ENCODE measurements at places on chromosomes 2 and 18.

DNA sequence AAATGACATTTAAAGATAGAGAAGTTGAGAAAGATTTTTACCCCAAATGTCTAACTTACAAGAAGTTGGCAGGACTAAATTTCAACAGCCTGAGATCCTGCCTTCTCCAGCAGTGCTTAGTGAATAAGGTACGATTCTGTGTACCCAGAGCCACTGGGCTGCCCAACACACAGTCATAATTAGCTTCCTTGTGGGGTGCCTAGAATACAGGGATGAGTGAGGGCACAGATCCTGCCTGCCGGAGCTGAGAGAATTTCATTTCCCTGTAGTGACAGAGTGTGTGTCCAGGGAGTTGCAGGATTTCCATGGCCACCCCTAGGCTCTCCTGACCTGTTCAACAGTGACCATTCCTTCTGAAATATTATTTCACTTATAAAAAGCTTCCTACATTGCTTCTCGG lies 27.0 kb downstream of the GREB1 start:
- no peak for DNase-seq

- no peak for DNase-seq
These were observed 52.2 kb upstream of the ACKR3 start for GRCh38 chr2:236517251-236518031.

GRCh38 chr18:36334798-36335197 lies 37.3 kb downstream of the FHOD3 start:
- no peak for DNase-seq

- DNase-seq: peak; percentile 30
These were observed 23.6 kb downstream of the SLC66A2 start for GRCh38 chr18:79927607-79928562.

GRCh38 chr2:239369631-239370161 lies 31.1 kb downstream of the HDAC4 start:
- DNase-seq: peak; percentile 44

GRCh38 chr2:61196671-61197070 lies 34.7 kb downstream of the C2orf74 start:
- no peak for DNase-seq

GRCh38 chr2:101197814-101198213 lies 46.6 kb upstream of the TBC1D8 start:
- no peak for DNase-seq

GRCh38 chr18:22048932-22049615 lies 120.3 kb upstream of the GATA6 start:
- no peak for DNase-seq

DNA sequence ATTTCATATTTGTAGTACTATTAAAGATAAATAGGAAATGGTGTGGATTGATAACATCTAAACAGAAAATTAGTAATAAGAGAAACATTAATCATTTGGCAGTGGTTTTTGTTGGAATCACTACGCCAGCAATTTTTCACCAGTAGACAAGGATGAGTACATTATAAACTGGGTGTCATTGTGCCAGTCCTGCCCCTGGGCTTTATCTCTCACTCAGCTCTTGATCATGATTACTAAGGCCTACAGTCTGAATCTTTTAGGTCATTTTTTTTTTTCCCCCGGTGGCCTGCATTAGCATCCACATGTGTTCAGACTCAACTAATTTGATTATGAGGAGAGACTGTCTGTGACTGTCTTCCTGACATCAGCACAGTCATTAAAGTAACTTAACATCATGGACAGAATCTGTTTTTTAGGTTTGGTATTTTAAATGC lies 16.2 kb downstream of the GULP1 start:
- DNase-seq: no peak

GRCh38 chr2:10940596-10940995 lies 28.9 kb downstream of the KCNF1 start:
- no peak for DNase-seq

DNA sequence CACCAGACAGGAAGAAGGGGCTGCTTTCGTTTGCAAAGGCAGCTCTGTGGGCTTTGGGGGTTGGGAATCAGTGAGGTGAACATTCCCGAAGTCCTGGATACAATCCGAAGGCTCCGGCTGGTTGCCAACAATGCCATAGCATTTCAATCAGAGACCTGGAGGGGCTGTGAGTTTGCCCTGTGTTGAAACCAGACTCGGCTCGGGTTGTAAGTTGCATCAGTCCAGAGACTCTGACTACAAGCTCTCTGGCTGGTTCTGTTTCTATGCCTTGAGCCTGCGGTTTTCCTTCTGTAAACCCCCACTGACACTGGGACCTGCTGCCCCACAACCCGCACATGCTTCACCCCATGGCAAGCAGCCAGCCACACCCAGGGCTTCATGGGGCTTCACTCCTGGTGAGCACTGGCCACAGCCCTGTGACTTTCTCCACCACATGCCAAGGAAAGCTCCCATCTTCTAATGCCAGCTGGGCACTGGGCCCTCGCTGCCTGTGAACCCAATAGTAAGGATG lies 85.7 kb upstream of the ODC1 start:
- no peak for DNase-seq

- peak; percentile 37 for DNase-seq
These were observed 84.2 kb downstream of the ANTXR1 start for GRCh38 chr2:69097148-69097610.

DNA sequence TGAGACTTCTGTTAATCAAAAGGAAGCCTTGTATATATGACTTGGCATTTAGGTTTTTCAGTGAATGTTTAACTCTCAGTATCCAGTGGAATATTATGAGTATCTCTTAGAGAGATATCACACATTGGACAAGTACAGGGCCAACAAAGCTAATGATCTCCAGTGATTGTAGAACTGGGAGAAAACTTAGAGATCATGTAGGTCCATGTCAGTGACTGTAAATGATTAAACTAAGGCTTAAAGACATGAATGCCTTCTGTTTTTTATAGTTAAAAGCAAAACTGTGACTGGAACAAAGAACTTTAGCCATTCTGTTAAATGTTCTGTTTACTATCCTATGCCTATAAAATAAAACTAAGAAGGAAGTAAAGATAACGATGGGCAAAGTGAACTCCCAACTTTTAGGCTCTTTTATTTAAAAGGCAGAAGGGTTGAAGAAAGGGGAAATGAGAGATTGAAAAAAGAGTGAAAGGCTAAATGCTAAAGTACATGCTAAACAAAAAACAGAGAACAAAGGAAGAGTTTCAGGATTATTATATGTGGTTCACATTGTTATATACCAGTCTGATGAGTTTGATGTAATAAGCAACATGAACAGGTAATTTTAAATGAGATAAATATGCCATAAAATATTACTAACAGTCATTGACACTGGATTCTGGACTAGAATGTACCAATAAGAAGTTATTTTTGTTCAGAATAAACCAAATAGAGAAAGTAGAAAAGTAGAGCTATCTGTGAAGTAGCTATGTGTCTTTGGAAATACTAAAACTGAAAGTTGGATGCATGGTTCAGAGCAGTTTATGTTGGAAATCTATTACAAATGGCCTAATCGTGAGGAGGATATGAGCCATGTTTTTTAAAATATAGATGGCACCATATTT lies 37.1 kb upstream of the TNFRSF11A start:
- no peak for DNase-seq

DNA sequence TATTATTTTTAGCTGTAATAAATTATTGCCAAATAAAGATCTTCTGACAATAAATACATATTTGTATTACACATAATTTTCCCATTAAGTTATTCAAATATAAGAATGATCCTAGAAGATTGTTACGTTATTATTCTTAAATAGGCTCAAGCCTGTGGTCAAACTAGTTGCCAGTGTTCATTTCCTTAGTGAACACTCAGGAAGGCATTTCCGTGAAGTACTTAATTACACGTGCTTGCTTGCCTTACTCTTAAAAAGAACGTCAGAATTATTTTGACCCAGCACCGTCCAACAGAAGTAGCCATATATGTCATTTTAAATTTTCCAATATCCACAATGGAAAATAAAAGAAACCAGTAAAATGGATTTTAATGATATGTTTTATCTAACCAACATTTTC lies 249.8 kb downstream of the TXNL1 start:
- no peak for DNase-seq

- no peak for DNase-seq
These were observed 60.1 kb upstream of the RBBP8 start for GRCh38 chr18:22872900-22873537.

- no peak for DNase-seq
These were observed 206.2 kb downstream of the VAPA start for GRCh38 chr18:10119991-10120390.

DNA sequence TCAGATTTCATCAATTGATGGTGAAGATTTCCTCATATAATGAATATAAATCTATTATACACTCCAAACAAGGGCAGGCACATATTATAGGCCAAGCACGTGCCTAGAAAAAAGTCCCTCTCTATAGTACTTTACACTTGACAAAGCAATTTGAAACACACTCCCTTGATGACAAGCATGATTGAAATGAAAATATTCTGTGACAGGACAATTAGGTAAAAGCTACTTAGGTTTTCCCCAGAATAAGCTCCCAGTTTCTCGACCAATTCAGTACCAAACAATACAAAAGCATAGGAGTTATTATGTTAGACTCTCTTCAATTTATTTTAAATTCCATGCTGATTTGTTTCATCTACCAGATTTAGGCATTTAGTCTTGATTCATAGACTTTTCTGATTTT lies 47.7 kb downstream of the CCDC68 start:
- no peak for DNase-seq

DNA sequence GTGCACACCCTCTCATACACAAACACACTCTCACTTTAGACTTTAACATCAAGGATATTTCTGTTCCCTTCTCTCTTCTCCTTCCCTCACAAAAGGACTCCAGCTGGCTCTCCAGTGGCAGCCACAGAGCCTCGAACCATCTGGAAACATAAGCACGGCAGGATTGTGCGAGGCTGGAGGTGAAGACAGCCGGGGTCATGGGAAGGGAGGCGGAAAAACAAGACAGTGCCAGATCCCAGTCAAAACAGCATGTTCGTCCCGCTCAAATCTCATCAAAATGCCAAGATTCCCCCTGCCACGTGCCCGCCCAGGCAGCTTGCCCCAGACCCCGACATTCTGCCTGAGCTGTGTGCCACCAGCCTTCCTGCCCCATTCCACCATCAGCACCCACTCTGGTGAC lies 180.3 kb downstream of the ZBTB7C start:
- no peak for DNase-seq

DNA sequence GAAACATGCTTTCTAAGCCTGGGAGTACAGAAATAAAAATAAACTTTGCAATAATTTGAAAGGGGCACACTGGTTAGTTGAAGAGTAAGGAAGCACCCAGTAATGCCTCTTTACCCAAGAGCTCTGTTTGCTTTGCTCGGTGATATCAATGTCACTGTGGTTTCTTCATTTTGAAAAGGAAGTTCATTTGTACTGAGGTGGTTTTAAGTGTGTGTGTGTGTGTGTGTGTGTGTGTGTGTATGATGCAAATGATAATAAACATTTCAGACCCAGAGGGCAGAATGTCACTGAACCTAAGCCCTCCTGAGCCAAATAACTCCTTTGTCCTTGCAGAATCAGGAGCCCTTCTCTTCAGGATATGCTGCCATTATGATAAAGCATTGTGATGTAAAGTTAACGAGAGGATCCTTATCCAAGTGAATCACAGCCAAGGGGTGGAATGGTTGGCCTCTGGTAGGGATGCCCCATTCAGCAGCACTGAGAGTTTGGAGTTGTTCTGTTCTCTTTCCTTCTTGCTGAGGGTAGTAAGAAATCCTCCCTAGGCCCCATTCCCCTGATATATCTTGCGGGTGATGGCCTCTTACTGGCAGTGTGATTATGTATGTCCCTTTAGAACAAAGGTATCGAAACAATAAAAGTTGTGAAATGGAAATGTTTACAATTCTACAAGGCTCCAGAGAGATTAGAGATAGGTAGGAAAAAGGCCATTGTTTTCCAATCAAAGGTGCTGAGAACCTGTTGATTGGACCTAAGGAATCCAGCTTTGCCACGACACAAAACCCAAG lies 7.6 kb downstream of the ITGA6 start:
- no peak for DNase-seq

DNA sequence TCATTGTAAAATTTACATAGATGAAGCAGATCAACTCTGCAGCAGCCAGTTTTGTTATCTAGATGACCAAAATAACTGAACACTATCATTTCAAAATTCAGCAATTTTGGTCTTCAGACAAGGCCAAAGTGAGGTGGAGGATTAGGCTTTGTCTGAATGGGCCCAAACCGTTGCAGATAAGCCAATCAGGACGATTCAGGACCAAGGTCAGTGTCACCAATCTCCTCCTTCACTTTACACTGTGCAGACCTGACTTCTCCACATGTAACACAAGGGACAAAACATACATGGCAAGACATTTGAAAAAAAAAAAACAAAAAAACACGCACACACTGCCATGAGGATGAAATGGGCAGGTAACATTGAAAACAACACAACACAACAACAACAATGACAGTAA lies 211.2 kb downstream of the NAPG start:
- DNase-seq: no peak

- DNase-seq: no peak
These were observed 609 bp upstream of the ZNF2 start for GRCh38 chr2:95165030-95165370.

GRCh38 chr2:9519250-9519649 lies 36.4 kb downstream of the ADAM17 start:
- no peak for DNase-seq

- no peak for DNase-seq
These were observed 54.4 kb downstream of the ZBTB7C start for GRCh38 chr18:48354746-48355260.

GRCh38 chr2:150610670-150611279 lies 123.3 kb upstream of the RND3 start:
- no peak for DNase-seq

- DNase-seq: no peak
These were observed 128.7 kb upstream of the GLI2 start for GRCh38 chr2:120606931-120607330.

DNA sequence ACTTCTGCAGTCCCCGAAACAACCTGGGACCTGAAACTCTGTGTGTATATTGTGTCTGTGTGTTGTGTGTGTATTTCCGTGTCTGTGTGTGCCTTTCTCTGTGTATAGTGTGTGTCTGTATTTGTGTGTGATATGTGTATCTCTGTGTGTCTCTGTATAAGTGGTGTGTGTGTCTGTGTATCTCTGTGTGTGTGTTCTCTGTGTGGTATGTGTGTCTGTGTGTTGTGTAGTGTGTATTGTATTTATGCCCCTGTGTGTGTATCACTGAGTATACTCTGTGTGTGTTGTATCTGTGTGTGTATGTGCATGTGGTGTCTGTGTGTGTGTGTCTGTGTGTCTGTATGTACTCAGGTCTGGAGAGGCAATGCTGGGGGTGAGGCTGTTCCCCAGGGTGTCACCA lies 11.6 kb downstream of the CASP8 start:
- no peak for DNase-seq

DNA sequence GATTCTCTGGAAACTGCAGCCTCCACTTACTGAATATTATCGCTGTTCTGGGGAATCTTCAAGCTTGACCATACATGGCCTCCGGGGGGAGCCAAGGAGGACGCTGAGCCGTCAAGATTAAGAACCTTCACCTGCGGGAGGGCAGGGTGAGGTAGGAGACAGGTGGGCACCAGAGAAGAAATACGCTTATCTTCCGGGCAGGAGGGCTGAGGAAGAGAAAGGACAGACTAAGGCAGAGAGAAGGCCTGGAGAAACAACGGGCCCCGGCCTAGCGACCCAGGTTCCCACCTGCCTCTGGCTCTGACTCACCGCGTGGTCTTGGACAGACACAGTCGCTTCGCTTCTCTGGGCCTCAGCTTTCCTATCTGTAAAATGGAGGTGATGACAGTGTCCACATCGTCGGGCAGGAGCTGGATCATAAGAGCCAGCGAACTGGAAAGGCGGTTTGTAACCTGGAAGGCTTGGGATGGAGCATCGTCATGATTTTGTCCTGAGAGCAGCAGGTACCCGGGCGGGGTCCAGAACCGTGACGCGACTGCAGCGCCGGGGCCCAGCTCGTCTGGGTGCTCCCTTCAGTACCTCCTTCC lies 659 bp downstream of the ZNF142 start:
- peak; percentile 17 for DNase-seq

All from head of caudate nucleus (tissue), 42 donors.